Epithelial cell of umbilical artery (primary cell): ENCODE measurements at places on chromosomes 6 and 20. TPM values are rescaled to one million over a fixed set of nuclear protein-coding genes. Genes with fewer than 3 reads are reported as not detected.

The PTCRA gene
- total RNA-seq, result not detected in 2 replicates

The TINAG gene
- total RNA-seq, result 0.32 TPM in 1 of 2 replicates, not detected in the other

The GNMT gene
- total RNA-seq, result not detected in 2 replicates

The POPDC3 gene
- total RNA-seq, result 0.76 and 1.3 TPM in 2 replicates

The TUBB gene
- total RNA-seq, result 311 and 367 TPM in 2 replicates

The GRIK2 gene
- total RNA-seq, result 0.30 TPM in 1 of 2 replicates, not detected in the other

The EGFL8 gene
- 0.65 and 1.4 TPM in 2 replicates for total RNA-seq

The INSM1 gene
- not detected in 2 replicates for total RNA-seq
